Adrenal gland (tissue), 19 donors: ENCODE measurements at places on chromosomes 2 and 18.

DNA sequence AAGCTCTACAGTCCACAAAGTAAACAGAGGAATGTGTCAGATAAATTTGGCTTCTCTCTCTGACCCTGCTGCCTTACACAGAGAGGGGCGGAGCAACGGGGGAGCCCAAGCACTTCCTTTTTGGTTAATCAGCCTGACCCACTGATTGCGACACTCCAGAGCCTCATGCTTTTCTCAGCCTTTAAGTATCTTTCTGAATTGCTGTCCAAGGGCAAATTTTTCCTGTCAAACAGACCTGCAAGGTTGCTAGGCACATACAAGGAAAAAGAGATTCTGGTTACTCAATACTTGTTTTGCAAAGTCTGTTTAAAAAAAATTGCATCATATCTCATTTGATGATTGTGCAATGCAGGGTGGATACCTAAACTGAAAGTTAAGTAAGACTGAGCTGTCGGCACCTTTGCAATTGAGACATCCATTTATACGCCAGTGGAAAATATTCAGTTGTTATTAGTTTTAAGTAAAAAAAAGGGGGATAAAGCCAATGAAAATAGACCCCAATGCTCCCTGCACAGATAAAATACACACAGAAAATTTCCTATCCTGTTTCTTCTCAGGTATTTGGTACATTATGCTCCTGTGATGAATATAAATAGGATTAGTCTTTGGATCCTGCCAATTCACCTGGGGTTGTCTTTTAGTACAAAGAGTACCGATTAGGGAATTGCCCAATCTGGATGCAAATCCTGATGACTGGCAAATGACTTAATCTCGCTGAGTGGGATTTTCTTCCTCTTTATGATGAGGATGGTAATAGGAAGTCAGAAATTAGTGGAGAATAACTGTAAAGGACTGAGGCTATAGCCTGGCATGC, 260.2 kb upstream of the TRIB2 start:
- peak; percentile 88 for DNase-seq
- no peaks in the 10 kb centered on the region for H3K27me3 ChIP-seq
- H3K36me3 ChIP-seq = no peaks in the 10 kb centered on the region
- H3K4me3 ChIP-seq = no peak overlapping the region

GRCh38 chr2:238182362-238182761, 21.1 kb downstream of the ILKAP start:
- H3K4me3 ChIP-seq = no peak overlapping the region
- H3K27ac ChIP-seq = no peak overlapping the region
- H3K27me3 ChIP-seq = no peaks in the 10 kb centered on the region
- no peak for DNase-seq
- peaks cover 99% of the 10 kb centered on the region for H3K36me3 ChIP-seq

DNA sequence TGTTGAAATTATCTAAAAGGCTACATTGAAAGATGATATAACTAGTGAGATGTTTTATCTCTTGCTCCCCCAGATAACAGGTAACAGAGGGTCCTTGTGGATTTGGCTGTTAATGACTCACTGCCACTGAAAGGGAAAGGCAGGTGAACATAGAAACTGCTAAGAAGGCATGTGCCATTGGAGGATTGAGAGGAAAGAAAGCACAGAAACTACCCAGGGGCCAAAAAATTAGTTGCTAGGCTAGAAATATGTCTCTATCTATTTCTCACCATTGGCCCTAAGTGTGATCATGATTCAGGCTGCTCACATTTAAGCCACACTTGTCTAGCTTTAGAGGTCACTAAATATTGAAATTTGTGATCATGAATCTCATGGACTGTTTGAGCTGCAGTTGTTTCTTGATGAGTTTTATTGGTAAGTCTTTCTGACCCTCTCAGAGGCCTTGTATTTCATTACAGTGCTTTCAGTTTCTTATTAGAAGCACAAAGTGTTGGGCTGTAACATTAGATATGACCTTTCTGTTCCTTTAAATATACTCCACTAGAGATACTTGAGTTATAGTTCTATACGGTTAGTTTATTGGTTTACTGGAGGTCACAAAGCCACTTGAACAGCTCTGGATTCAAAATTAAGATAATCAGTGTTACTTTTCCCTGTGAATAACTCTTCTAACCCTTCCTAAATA, 26.2 kb downstream of the NAB1 start:
- peaks cover 17% of the 10 kb centered on the region for H3K36me3 ChIP-seq
- DNase-seq = no peak
- H3K4me1 ChIP-seq = no peaks in the 10 kb centered on the region
- H3K4me3 ChIP-seq = no peak overlapping the region

DNA sequence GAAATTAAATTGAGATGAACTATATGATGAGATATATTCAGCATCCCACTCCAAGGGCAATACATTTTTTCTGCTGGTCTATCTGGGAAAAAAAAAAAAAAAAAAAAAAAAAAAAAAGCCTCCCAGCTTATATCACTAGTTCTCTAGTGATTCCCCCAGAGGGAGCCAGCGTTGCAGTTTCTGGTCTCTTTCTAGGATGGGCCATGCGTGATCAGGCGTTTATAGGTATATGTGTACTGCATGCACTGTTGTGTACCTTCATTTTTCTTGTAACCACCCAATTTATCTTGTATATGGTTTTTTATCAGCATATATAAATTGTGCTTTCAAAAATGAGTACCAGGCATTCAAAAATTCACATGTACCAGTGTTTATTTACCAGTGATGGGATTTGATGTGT, 35.1 kb downstream of the DCDC2C start:
- H3K36me3 ChIP-seq = no peaks in the 10 kb centered on the region
- no peaks in the 10 kb centered on the region for H3K4me1 ChIP-seq
- H3K4me3 ChIP-seq = no peak overlapping the region

GRCh38 chr18:9333441-9334328, 888 bp upstream of the TWSG1 start:
- H3K27ac ChIP-seq = peak overlapping the region; percentile 2
- no peaks in the 10 kb centered on the region for H3K36me3 ChIP-seq
- H3K4me1 ChIP-seq = peaks cover 13% of the 10 kb centered on the region
- DNase-seq = peak; percentile 21
- H3K27me3 ChIP-seq = no peaks in the 10 kb centered on the region
- H3K4me3 ChIP-seq = peak overlapping the region; percentile 81

GRCh38 chr18:78126536-78126935, 853.1 kb upstream of the SALL3 start:
- H3K4me1 ChIP-seq = no peaks in the 10 kb centered on the region
- H3K4me3 ChIP-seq = no peak overlapping the region
- DNase-seq = no peak
- H3K27ac ChIP-seq = no peak overlapping the region
- no peaks in the 10 kb centered on the region for H3K27me3 ChIP-seq

DNA sequence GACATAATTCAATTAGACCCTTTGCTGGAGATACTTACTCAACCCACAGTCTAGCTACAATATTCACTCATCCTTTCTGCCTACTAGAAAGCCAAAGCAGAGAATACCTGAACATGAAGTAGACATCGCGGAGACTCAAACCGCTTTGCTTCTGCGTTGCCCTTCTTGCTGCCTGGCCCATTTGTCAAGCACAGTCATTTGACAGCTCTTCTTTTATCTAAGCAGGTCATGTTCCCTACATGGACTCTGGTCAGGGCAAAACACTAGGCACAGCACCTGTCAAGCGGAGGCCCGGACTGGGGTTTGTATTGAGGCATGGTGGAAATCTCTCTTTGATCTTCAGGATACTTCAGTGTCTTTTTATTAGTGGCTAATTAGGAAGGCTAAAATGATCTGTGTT, 89.7 kb downstream of the FARSB start:
- no peaks in the 10 kb centered on the region for H3K27me3 ChIP-seq
- no peak for DNase-seq

DNA sequence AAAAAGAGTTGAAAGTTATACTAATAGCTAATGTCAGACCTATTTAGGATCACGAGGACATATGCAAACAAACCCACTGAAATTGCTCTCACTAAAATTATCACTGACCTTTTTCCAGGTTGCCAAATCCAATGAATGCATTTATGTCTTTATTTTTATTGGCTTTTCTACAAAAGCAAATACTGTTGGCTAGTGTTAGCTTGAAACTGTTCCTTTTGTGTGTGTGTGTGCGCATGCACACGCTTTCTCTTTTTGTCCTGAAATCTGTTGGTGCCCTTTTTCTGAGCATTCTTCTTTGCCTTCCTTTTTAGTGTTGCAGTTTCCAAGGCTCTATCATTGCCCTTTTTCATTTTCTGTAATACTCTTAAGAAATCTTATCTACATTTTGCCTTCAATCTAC, 1269.2 kb downstream of the LRP1B start:
- H3K36me3 ChIP-seq = no peaks in the 10 kb centered on the region
- no peak overlapping the region for H3K4me3 ChIP-seq
- no peaks in the 10 kb centered on the region for H3K4me1 ChIP-seq
- no peak for DNase-seq

- no peaks in the 10 kb centered on the region for H3K36me3 ChIP-seq
- H3K4me3 ChIP-seq = no peak overlapping the region
- no peaks in the 10 kb centered on the region for H3K4me1 ChIP-seq
- DNase-seq = no peak
- H3K27ac ChIP-seq = no peak overlapping the region
- H3K27me3 ChIP-seq = no peaks in the 10 kb centered on the region
Observed at GRCh38 chr18:43888598-43888997, 611.3 kb upstream of the SYT4 start.

DNA sequence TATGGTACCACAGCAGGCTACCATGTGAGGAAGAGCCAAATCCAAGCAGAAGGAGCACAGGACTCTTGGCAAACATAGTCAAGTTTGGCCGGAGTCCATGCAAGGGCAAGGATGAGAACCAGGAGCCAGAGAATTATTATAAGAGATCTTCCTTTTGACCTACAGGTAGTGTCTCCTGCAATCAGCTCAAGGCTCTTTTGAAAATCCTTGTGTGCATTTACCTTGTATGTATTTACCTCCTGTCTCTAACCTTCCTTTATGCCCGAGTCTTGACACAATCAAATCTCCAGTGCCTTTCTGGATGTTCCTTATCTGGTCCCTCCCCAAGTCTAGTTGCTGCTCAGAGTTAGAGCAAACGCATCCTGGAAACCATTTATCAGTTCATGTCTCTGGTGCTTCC, 855.0 kb upstream of the CELF4 start:
- H3K4me3 ChIP-seq = no peak overlapping the region
- H3K27ac ChIP-seq = no peak overlapping the region
- H3K27me3 ChIP-seq = no peaks in the 10 kb centered on the region
- H3K36me3 ChIP-seq = no peaks in the 10 kb centered on the region
- no peaks in the 10 kb centered on the region for H3K4me1 ChIP-seq

DNA sequence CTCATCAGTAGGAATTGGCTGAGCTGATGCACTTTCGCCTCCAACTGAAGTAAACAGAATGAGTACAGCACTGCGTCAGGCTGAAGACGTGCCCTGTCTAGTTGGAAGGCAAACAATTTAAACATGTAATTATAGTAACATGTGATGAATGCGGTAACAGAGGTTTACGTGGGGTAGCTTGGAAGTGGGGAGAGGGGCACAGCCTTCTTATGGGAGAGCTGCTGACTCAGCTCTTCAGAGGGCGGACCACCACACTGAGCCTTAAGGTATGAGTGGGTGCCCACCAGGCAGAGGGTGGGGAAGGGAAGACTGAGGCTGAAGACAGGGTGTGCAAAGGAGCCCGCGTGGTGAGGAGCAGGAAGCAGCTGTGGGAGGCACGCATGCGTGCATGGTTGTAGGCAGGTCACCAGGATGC, 6.2 kb upstream of the EHD3 start:
- no peaks in the 10 kb centered on the region for H3K27me3 ChIP-seq
- no peak for DNase-seq
- H3K27ac ChIP-seq = no peak overlapping the region
- no peak overlapping the region for H3K4me3 ChIP-seq
- H3K4me1 ChIP-seq = no peaks in the 10 kb centered on the region

DNA sequence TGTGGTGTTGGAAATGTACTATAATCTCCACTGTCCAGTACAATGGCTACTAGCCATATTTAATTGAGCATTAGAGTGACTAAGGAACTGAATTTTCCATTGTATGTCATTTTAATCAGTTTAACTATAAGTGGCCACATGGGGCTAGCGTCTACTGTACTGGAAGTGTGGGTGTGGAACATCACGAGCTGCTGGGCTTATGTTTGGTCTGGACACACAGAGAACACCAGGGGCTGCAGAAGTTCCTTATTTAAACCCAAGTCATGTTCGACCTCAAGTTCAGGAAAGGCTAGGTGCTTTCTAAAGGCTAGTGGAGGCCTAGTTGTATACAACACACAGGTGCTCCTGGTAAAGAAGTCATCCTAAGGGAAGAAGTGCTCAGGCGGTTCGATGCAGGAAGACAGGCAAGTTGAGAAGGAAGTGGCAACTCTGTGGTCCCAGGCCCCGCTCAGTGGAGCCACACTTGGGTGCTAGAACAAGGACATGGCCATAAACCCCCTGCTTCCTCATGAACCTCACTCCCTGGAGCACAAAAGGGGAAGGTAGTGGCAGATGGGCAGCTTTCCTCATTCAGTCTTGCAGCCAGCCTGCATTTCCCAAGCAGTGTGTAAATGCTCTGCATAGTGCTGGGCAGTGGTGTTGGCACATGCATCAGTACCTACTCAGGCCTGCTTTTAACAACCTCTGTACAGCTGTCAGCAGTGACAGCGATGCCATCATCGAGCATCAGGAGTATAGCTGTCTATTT, 13.3 kb downstream of the LGALSL start:
- peak; percentile 13 for DNase-seq
- H3K27ac ChIP-seq = no peak overlapping the region
- no peaks in the 10 kb centered on the region for H3K4me1 ChIP-seq
- H3K27me3 ChIP-seq = no peaks in the 10 kb centered on the region
